ENCODE measurements at places on chromosomes 5 and 9.

DNA sequence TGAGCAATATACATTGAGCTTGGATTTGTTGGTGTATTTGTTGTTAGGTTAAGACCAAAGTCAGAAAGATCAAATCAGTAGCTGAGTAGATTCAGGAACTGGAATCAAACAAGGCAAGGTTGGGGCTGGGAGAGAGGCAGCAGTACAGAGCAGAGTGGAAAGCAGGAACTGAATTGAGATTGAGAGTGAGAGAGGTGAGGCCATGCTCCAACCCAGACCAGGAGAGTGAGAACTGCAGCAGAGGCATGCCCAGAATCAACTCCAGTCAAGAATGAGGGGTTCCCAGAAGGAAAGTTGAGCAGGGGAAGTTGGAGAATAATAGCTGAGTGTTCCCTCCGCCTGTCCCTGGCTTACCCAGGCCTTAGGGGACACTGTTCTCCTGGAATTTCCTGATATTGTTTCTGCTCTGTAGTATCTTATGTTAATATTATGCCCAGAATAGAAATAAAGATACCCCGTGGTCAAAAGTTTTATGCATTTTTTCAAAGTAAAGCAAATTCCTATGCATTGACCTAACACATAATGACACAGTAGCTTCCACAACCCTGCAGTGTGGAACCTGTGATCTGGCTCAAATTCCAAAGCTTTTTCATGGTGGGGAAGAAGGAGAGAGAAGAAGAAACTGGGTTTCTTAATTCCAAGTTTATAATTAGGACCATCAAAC, 82.7 kb downstream of the SV2C start:
- DNase-seq = no peak

DNA sequence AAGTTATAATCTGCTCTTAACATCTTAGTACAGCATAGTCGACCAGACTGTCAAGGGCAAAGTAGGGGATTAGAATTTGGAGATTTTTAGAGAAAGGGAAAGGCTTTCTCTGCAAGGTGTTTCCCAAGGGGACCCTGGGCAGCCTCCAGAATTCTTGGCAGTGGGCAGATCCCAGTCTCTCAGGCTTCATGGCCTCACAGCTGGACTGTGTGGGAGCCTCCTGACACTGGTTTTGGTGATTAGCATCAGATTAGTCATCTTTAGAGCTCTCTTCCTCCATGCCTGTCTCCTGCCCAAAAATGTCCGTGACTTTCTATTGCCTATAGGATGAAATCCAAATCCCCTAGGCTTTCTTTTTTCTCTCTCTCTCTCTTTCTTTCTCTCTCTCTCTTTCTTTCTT, 370.7 kb downstream of the ZSWIM6 start:
- DNase-seq = no peak

DNA sequence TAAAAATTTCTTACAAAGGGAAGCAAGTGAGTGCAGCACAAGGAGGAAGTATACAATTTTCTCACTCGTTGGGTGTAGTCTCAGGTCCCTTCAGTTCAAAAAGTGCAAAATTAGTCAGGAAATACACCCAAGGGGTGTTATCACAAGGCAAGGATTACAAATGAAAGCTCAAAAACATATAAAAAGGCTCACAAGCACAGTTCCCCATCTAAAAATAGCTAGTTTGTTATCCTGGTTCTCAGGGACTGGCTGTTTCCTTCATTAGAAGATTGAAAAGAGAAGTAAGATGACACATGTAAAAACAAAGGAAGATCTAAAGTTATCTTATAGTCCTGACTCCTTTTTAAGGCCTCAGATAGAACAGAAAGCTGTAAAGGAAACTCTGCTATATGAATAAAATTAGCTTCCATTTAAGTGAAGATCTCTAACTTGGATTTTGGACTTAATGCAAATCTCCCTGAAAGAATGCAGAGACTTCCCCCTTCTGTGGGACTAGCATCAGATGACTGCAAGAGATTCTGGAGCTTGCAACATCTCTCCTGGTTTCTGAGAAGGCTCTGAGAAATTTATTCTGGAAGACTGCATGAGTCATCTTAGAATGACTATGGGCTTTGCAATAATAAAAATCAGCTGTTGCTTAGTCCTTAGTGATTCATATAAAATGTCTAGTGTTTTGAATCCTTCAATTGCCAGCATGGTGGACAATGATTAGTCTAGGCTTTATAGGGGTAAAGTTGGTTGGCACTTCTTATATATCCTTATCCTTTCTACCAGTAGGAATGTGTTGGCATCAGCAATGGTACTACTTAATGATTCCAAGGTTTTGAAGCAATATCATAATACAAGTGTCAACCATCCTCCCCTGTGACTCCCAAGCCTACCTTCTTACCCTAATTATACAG, 25.4 kb downstream of the DAB2 start:
- no peak for DNase-seq

DNA sequence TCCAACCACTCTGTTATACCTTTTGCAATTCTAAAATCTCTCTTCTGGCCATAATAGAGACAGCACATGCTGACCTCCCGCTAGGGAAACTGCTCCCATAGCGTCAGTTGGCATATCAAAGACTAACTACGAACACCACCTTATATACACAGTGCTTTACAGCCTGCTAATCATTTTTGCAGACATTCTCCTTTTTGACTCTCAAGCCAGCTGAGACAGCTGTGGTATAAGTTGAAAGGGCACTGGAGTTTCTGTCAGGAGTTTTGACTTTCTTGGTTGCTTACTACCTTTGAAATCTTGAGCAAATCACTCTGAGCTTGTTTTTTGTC, 160.2 kb upstream of the TBCA start:
- no peak for DNase-seq

GRCh38 chr5:143601917-143602333, 198.4 kb upstream of the NR3C1 start:
- no peak for DNase-seq
